ENCODE measurements at places on chromosomes 1 and 21.

DNA sequence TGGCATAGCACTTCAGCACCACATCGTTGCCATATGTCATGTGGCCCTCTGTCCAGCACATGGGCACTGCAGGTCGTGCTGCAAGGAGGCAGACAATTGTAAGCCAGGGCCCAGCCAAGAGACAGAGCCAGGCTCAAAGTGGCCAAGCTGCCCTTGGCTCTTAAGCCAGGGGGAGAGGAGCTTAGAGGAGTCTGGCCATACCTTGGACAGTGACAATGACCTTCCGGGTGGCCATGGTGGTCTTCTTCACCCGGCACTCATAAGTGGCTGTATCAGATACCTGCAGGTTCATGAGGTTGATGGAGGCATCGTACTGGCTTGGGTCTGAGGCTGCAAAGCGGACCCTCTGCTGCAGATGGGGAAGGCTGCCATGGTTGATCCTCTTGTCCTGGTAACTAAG is 4.6 kb downstream of the VSIG8 start:
- DNase-seq, result no peak

GRCh38 chr1:26785611-26786436 is 1.9 kb upstream of the PIGV start:
- no peak for DNase-seq

- DNase-seq, result no peak
Observed at GRCh38 chr1:31910933-31911332, 27.2 kb downstream of the PTP4A2 start.

GRCh38 chr1:163834778-163835177 is 513.0 kb downstream of the NUF2 start:
- DNase-seq, result no peak

DNA sequence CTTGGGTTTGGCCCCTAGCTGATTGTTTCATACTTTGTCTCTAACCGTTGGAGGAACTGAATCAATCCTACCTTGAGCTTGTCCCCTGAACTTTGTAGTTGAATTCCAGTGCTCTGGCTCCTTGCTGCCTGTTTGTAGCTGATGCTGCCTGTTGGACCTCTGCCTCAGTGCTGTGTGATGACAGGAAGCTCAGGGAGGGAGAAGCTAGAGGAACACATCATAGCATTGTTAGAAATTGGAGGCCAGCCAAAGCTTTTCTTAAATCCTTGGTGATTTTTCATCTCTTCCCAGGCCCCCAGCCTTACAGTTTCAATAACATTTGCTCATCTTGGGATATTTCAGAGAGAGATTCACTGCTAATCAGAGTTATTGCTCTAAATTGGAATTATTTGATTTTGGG is 34.0 kb downstream of the MACF1 start:
- peak; percentile 79 for DNase-seq

DNA sequence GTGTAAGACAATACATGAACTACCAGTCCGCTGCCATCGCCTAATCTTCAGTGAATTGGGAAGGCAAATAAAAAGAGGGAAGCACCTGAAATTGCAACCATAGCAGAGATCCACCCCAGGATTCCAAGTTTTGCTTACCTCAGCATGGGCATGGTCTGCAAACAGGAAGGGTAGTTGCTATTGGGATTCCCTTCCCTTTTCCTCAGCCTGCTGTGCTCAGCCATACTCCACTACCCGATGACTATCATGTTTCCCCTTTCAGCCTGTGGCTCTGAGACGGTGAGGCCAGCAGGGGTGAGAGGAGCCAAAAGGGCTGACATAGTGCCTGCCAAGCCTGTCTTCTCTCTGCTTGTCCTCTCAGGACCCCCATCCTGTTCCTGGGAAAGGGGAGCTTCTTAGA is 64.2 kb downstream of the GPR137B start:
- DNase-seq, result no peak

DNA sequence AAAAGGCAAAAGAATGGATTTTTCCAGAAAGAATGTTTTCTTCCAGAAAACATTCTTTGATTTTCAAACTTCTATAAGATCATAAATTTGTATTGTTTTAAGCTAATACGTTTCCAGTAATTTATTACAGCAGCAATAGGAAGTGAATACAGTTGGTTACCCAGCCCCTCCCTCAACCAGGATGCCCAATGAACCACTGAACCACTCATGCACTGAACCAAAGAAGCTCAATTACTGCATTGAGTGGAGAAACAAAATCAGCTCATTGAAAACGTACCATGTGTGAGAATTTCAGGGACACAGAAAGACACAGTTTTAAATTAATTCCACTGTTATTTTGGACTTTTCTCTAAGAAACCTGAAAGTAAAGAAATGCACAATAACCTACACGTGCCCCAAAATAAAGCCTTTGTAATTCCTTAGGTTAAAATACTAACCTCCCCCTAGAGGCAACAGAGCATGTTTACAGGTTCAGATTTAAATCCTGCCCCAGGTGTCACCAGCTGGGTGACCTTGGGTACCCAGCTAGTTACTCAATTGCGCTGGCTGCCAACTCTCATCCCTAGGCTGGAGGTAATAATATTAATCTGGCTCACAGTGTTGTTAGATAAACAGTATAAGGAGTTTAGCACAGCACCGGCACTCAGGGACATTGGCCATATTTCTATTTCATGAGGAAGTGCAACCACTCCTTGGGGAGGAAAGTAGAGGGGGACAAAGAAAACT is 111.7 kb downstream of the NMNAT2 start:
- peak; percentile 34 for DNase-seq

DNA sequence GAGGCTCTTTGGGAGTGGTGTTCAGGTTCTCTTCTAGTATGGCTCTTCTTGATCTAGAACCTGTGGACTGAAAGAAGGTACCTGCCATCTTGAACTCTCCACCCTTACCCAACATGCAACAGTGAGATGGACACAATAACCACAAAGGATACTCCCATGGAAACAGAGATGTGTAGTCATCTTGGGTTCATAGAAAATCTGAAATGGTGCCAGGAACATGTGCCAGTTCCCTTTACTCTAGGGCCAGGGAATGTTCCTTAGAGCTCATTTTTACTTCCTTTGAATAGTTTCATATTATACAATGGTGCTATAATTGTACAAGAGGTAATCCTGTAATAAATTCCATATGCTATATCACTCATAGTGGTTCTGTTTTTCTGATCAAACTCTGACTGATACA is 13.2 kb upstream of the SCYL3 start:
- DNase-seq, result no peak

DNA sequence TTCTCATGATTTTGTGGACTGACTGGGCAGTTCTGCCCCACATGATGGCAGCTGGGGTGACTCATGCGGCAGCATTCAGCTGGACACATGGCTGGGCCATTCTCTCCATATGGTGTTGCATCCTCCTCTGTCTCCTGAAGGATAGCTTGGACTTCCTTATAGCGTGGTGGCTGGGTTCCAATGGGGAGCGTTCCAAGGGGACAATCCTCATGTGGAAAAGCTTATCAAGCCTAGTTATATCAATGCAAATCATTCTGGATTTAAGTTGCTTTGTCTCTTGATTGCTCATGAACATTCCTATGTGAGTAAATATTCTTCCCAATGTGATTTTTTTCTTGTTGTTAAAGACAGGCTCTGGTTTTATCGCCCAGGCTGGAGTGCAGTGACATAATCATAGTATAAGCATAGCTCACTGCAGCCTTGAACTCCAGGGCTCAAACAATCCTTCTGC is 13.2 kb upstream of the SLC2A1 start:
- DNase-seq, result peak; percentile 23

DNA sequence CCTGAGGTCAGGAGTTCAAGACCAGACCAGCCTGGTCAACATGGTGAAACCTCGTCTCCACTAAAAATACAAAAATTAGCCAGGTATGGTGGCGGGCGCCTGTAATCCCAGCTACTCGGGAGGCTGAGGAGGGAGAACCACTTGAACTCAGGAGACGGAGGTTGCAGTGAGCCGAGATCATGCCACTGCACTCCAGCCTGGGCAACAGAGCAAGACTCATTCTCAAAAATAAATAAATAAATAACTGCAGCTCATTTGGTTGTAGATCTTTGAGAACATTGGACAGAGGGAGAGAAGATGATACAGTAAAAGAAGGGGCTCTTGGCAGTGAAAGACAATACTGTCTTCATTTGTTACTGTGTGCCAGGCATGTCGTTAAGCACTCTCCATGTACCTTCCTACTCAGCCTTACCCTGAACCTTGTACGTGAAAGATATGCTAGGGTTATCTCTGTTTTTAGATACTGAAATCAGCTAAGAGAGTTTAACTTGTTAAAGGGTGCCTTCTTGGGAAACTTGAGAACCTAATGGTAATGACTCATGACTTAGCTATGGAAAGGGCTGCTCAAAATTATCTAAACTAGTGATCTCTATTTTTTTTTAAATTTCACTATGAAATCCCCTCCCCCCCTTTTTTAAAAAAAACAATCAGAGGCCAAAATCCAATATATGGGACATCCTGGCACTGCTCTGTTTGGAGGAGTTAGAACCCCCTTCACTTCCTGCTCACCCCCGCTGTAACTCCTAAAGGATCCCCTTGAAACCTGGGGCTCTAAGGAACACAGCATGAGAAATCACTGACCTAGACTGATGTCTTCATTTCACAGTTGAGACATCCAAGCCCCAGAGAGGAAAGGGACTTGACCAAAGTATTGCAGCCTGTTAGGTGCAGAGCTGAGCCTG is 6.8 kb upstream of the KPNA6 start:
- DNase-seq, result no peak

DNA sequence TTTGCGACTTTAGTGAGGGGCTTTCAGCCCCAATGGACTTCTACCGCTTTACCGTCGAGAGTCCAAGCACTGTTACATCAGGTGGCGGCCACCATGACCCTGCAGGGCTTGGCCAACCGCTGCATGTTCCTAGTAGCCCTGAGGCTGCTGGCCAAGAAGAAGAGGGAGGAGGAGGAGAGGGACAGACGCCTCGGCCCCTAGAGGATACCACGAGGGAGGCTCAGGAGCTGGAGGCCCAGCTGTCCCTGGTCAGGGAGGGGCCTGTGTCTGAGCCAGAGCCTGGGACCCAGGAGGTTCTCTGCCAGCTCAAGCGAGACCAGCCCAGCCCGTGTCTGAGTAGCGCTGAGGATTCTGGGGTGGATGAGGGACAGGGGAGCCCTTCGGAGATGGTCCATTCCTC is 8.6 kb upstream of the SLC25A34 start:
- no peak for DNase-seq

- DNase-seq, result no peak
Observed at GRCh38 chr1:207752456-207752998, 673 bp downstream of the CD46 start.

GRCh38 chr1:211783897-211784296 is 46.7 kb downstream of the LPGAT1 start:
- DNase-seq, result no peak

- peak; percentile 41 for DNase-seq
Observed at GRCh38 chr1:40039245-40039756, 1.2 kb upstream of the CAP1 start.

- DNase-seq, result no peak
Observed at GRCh38 chr1:30680429-30680828, 43.0 kb downstream of the MATN1 start.

DNA sequence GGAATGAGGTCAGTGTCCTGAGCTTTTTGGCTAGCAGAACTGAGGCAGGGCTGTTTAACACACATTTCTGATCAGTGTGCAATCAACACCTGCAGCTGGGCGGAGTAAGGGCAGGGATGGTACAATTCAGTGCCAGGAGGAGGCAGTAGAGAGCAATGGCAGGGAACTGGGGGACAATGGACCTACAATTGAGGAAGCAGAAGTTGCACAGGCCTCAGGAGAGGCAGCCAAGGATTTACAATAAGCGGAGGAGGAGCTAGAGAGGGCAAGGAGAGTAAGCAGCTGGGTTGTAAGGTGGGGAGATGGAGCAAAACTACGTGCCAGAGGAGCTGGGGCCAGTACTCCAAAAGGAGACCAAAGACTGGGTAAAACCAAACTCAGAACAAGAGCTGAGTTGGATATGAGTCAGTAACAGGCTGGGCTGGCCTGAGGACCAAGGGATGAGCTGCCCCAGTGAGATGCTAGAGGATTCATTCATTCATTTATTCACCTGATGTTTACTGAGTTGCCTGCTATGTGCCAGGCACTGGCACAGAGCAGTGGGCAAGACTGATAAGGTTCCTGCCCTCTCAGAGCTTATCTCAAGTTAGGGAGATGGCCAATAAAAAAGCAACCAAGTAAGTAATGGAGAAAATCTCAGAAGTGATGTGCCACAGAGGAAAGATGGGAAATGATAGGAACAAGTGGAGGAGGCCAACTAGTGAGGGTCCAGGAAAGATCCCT is 10.4 kb upstream of the GALE start:
- DNase-seq, result peak; percentile 67

DNA sequence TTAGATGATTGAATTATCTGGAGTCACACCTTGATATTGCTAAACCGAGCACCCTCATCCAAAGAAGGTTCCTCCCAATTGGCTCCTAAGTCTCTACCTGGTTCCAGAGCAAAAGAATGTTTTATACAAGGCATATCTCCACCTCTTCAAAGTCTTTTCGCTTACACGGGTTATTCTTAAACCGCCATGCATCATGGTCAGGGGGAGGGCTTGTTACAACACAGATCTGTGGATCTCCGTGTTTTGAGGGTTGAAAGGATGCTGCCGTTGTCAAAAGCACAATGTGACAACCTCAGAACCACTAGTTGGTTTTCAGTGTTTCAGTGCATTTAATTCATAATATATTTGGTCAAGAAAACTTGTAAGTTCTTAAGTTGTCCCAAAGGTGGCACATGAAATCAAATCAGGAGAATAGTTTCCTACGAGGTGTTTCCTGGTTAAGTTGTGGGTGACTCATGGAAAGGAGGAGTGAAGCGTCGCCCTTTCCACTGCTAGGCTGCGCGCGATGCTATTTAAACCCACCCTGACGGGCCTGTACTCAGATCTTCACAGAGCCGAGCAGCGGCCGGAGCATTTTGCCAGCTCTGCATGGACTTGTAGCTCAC is 1531.6 kb upstream of the TPTE start:
- DNase-seq, result peak; percentile 94

DNA sequence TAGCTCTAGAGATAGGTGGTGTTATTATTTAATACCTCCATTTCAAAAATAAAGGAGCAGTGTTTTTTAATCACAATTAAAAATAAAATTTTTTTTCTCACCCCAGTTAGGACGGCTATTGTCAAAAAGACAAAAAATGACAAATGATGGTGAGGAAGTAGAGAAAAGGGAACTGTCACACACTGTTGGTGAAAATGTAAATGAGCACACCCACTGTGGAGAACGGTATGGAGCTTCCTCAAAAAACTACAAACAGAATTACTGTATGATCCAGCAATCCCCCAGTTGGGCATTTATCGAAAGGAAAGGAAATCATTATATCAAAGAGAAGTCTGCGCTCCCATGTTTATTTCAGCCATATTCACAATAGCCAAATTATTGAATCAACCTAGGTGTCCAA is 148.7 kb upstream of the NR5A2 start:
- DNase-seq, result no peak

- DNase-seq, result peak; percentile 57
Observed at GRCh38 chr21:25895565-25896205, 160.9 kb downstream of the GABPA start.

DNA sequence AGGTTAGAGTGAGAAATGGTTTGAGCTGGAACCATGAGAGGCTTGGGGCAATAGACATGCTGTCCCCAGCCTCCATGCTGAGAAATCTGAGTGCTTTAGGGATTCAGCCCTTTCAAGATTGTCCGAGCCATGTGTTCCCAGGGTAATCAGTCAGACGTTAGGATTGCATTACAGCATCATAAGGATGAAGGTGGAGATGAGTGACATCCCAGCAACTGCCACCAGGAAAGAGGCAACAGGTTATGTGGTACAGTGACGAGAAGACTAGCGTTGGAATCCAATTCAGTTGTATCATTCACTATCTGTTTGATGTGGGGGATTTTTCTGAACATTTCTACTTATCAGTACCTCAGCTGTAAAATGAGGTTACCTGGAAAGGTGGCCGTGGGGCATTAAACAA is 1.7 kb downstream of the CAMK1G start:
- no peak for DNase-seq

- DNase-seq, result no peak
Observed at GRCh38 chr1:77876884-77877283, 11.5 kb upstream of the NEXN start.

- DNase-seq, result no peak
Observed at GRCh38 chr21:45209685-45210284, 77.9 kb downstream of the POFUT2 start.

Measured in SK-MEL-5 (cell line).